Erythroblast (primary cell): ENCODE measurements at places on chromosomes 12 and 14.
A peak's percentile ranks its signal among the peaks of the same experiment; 100 is the strongest.

DNA sequence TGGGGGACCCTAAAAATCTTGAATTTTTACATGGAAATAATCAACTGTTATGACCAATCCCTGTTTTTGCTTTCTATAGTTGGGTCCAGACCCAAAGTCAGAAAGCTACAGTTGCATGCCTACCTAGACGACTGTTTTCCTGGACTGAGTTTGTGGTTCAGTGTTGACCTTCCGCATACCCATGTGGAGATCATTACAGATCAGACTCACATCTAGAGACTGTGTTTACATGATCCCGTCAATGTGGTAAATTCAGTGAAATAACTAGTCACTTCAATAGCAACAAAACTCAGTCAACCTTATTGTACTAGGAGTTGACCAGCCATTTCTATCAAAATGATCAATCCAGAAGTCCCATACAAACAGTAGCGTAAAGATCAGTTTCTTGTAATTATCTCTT, 257.6 kb downstream of the EGLN3 start:
- DNase-seq: no peak

DNA sequence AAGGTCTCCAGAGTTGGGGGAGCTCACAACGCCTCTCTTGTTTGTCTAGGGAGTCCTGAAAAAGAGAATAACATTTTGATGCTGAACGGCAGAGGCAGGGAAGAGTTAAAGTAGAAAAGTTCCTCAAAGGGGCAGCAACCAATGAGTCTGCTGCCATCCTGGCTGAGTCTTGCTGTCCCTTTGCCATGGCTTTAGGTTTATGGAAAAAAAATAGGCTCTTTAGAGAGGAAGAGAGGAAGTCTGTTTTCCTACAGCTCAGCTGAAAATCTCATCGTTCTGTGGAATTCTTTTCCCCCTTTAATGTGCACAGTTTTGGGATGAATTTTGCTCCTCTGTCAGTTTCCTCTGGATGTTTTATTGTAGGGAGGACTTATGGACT, 314.8 kb upstream of the TBX3 start:
- no peak for DNase-seq

- no peak for DNase-seq
Observed at GRCh38 chr14:76208340-76208739, 56.6 kb downstream of the GPATCH2L start.

DNA sequence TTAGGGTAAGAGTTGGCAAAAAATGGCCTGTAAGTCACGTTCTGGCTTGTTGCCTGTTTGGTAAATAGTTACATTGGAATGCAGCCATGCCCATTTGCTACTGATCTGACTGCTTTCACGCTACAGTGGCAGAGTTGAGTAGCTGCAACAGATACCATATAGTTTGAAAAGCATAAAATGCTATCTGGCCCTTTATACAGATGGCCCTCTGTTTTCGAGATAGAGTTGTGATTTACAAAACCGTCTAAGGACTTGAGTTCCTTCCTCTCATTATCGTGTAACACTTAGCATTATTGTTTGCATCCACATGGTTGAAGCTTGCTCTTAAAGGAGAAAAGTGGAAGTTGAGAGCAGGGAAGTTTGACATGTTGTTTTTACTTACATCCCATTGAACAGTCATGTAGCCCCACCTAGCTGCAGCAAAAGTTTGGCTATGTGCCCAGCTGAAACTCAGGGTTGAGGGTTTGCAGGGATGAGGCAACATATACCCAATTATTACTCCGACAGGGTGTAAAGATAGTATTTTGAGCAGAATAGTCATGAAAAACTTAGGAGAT, 11.3 kb upstream of the SCFD1 start:
- peak; percentile 92 for DNase-seq

DNA sequence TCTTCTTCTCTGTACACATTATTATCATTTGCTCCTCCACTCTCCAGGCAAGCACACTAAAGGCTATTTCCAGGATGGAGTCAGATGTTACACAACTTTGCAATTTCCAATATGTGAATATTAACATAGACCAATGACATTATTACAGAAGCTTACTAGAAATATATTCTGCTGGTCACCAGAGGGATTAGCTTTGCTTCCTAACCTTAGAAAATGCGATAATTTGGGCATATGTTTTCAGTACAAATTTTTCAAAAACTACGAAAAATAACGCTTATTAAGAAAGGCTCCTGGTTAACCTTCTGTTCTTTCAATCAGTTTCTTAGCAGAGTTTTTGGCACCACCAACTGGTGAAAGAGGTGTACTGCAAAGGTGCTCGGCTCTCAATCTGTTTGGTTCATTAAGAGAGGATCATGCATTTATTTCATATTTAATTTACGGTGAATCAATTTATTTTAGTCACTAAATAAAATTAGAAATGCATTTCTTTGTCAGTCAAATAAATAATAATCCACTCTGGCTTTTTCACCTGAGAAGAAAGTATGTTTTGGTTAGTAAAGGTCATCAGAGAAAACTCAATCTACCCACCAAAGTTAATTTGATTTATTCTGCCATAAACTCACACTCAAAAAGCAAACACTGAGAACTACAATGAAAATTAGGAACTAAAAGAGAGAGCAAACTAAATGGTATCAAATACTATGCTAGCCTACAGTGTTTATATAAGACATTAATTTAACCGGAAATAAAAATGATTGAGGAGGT, 39.2 kb downstream of the EFCAB11 start:
- peak; percentile 50 for DNase-seq

- DNase-seq: no peak
Observed at GRCh38 chr12:132873724-132874123, 13.7 kb downstream of the CHFR start.

GRCh38 chr12:114770323-114770722, 86.3 kb upstream of the TBX3 start:
- DNase-seq: no peak

GRCh38 chr12:29148911-29149690, at the start of gene FAR2:
FAR2 (plus strand) TSS chr12:29149278; CDS start chr12:29270450, 121,172 bp downstream.
- DNase-seq: peak; percentile 84

DNA sequence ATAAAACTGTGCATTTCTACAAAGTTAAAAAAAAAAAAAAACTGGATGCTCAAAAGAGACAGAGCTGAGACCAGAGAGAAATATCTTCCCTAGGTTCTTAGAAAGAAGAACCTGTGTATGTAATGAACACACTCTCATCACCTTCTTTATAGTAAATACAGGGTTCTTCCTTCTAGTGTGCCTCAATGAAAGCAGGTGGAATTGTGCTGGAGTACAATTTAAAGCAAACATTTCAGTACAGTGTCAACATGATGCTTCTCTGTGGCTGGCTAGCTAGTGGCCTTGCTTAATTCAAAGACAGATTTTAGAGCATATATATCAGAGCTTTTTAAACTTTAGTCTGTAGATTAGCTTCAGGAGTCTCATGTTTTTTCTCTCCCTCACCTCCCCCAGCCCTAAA, 249.8 kb upstream of the ARHGAP5 start:
- no peak for DNase-seq

- no peak for DNase-seq
Observed at GRCh38 chr12:65720136-65721130, 103.8 kb upstream of the HMGA2 start.

- DNase-seq: no peak
Observed at GRCh38 chr14:38618514-38618913, 362.6 kb upstream of the CLEC14A start.

DNA sequence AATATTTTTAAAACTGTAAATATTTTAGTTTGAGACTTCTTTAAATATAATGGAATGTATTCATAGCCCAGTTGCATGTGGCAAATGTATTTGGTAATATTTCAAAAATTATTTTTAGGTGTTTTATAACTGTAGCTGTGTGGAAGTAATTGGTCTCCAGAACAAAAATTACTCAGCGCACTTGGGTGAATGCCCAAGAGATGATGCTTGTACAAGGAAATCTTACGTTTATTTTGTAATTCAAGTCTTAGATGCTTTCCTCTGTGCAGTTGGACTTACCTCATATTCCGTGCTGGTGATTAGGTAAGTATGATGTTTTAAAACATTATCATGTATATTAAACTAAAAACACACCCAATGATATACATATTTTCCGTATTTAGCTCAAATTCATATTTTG, 76.7 kb upstream of the SLCO1B1 start:
- no peak for DNase-seq

DNA sequence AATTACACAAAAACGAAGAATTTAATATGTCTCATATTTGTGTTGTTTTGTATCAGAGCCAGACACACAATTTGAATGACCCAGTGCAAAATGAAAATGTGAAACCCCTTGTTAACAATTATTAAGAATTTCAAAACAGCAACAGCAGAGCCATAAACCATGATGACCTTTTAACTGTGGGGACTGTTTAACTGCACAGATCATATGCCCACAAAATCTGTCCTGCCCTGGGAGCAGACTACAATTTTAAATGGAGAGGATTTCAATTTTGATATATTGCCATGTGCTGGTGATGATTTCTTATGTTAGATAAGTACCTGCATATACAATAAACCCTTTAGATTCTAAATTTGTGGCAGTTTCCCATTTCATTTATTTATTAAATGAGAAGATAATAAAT, 455.5 kb upstream of the MGAT4C start:
- DNase-seq: no peak

DNA sequence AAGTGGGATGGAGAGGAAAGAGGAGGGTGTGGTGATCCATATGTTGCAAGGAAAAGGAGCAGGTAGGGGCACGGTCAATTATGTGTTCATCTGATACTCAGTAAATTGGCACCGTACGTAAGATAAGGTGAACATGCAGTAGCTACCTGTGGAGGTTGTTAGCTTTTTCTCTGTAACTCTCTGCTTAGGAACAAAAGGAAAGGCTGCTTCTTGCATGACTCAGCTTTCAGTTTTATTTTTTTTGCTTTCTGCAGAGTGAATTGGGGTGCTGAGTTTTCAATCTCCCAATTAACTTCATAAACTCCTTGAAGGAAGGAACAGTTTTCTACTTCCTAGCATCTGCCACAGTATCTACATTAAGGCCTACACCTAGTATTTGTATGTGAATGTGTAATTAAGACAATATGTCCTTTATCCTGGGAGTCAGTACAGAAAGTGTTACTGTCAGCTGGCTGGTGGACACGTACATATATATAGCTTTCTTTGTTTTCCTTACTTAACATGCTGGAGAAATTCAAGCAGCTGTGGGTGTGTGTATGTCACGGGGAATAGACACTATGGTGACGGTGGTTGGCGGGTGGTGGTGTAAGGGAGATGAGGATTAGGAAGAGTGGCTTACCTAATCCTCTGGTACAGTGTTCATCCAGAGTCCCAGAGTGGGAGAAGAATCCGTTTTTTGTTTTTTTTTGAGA, 40.1 kb upstream of the WNK1 start:
- DNase-seq: no peak

DNA sequence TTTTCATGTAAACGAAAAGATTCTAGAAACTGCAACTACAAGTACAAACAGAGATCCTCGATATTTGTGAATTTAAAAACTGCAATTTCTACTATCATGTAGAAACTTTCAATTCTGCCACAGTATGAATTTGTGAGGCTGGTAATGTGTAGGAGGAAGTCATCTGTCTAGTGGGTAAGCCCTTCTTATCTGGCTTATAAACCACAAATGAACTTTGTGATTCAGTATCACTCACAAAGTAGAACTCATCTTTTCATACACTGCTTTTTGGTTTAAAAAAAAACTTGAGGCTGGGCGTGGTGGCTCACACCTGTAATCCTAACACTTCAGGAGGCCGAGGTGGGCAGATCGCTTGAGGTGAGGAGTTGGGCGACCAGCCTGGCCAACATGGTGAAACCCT, 20.7 kb downstream of the GTF2A1 start:
- no peak for DNase-seq

DNA sequence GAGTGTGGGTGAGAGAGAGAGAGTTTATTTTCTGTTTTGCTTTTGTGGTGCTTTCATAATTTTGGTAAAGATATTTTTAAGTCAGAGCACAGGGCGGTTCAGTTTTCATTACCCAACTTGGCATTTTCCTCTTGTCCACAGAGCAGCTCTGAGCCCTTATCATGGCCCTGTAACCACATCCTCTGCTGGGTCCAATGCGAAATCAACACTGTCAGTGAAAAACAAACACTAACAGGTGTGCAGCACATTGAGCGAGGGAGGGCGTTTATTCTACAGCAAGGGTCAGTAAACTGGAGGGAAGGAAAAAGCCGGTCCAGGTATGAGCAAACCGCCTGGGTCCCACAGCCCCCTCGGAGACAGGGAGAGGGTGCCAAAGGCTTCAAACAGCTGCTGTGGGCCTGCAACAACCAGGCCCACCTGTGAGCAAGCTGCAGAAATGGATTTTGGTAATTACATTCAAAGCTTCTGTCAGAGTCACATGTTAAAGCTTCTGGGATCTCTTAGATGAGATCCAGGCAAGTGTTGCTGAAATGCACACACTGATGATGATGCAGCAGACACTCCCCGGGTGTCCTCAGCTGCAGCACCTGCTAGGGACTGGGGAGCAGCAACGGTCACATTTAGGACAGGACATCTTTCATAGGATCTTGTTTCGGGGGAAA, 132.7 kb upstream of the DYRK2 start:
- no peak for DNase-seq

GRCh38 chr14:23577710-23578392, 739 bp downstream of the JPH4 start:
- DNase-seq: no peak

- DNase-seq: no peak
Observed at GRCh38 chr14:94015223-94015622, 10.9 kb upstream of the OTUB2 start.

DNA sequence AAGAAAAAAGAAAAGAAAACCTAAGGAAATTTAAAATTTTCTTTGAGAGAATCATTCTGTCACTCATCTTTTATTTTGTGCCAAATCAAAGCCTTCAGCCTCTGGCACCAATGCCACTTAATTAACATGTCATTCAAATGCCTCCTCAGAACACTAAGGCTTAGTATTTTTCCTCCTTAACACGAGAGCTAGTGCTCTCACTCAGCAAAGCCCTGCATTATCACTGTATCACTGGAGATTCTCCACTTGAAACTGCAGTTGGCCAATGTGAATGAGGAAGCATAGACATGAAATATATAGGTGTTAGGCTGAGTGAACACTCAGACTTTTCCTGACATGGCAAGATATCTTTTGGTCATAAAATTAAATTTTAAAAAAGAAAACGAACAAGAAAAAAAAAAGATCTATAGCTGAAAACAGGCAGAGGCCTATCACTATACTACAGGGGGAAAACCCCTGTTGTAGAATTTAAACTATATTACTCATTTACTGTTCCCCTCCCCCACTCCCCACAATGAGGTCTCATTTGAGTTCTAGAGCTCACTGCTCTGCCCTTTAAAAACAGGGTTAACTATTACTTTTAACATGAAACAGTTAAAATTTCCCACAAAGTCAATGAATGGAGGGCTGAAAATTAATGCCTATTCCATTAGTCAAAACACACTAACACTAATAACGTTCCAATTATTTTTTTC, 5.1 kb downstream of the MBIP start:
- no peak for DNase-seq

DNA sequence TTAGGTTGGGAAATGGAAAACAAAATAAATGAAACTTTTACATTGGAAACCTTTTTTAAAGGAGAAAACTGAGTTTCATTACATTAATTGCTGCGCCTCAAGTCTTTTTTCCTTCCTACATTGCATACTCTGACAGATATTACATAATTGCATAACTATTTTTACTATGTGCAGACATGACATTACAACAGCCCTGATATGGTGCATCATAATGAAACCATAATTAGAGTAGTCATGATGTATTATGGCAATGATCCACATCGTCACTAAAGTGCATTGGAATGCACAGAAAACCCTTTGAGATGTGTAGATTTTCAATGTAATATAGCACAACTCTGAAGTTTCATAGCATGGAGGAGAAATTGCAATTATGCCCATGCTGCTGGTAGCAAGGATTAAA, 217.8 kb upstream of the NPAS3 start:
- DNase-seq: no peak
